AML-193 (cell line): ENCODE measurements at places on chromosomes 16 and 17.

DNA sequence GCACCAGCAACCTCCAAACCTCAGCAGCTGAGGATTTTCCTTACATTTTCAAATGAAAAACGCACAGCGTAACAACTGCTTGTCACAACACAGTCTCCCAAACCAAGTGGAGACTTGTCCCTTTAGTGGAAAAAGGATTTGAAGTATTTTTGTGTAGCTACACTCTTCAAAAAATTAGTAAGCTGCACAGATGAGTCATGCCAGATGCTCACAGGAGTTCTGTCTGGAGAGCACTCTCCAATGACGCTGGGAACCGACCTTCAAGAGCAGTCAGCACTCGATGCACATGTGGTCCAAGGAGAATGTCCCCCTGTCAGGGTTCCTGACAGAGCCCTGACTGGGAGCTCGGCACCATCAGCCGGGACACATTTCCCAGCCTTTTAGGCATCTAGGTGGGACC lies 39.8 kb downstream of the MAP1LC3B start:
- no peak for DNase-seq

GRCh38 chr17:337022-337420 lies 15.6 kb downstream of the RPH3AL start:
- no peak for DNase-seq

GRCh38 chr16:59878999-59879398 lies 1144.9 kb upstream of the GOT2 start:
- DNase-seq: no peak

GRCh38 chr16:25107466-25107792 lies 4.1 kb upstream of the LCMT1 start:
- no peak for DNase-seq

GRCh38 chr17:28743243-28744103 lies at the start of gene TRAF4:
TRAF4 (plus strand) TSS chr17:28744011; CDS start chr17:28744113, 102 bp downstream.
- peak; percentile 80 for DNase-seq

DNA sequence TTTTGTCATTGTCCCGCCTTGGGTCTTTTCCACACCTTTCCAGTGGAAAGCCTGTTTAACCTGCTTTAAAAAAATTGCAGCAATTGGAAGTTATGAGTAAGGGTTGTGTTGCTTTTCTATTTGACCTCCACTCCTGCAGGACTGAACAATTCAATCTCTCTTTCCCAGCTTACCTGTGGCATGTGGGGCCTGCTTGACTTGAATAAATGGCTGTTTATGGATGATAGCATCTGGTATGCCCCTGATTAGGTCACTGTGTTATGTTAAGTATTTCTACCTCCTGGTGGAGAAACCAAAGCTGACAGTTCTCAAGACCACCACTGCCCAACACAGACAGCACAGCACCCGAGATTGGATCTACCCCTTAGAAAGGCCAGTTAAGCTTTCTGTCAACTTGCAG lies 64.8 kb upstream of the NOG start:
- no peak for DNase-seq

DNA sequence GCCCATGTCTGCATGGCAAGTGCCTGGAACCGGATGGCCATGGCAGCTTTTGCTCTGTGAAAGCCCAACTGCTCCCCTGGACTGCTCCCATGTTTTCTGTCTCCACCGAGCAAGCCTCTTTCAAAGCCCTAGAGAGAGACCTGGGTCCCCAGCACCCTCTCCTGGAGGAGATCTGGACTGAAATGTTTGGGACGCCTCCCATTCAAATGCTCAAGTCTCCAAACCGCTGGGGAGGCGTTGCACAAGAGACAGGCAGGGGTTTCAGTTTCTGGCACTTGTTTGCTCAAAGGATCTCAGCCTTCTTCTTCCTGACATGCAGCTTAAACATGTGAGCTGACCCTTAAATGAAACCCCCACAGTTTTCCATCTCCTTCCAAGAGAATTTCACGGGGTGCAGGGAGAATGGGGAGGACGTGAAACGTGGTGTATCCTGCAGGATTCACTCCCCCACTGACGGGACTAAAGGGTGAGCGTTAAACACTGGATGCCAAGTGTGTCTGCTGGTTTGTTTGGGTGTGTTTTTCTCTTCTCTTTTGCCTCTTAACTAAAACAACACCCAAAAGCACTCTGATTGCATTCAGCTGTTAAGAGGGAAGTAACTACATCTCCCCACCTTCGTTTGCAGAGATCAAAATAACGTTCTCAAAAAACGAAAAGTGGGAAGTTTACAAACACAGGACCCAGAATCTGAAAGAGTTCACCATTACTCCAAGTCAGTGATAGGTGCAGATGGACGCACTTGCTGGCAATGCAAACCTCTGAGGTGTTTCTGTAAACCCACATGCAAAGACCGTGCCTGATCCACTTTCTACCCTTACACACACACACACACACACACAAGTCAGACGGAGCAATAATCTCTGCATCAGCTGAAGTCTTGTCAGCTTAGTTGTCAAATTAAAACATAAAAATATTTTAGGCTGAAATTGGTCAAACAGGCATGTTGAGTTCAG lies 256.9 kb downstream of the C16orf95 start:
- no peak for DNase-seq

DNA sequence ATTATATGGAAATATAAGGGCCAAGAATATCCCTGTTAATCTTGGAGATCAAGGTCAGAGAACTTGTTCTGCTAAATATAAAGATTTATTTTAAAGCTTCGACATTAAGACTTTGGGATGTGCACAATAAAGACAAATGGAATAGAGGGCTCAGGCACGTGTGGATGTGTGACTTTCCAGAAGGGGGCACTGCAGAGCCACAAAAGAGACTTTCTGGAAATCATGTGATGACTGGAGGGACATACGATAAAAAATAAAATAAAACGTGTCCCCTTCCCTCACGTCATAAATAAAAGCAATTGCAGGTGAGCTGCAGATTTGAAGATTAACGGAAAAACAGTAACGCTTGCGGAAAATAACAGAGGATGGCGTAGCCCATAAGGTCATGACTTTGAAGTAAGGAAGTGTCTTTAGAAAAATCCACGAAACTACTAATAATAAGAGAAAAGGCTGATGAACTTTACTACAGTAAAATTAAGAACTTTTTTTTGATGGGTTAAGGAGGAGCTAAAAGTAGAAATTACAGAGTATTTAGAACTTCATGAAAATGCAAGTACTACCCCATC lies 9.4 kb upstream of the ENGASE start:
- peak; percentile 68 for DNase-seq

DNA sequence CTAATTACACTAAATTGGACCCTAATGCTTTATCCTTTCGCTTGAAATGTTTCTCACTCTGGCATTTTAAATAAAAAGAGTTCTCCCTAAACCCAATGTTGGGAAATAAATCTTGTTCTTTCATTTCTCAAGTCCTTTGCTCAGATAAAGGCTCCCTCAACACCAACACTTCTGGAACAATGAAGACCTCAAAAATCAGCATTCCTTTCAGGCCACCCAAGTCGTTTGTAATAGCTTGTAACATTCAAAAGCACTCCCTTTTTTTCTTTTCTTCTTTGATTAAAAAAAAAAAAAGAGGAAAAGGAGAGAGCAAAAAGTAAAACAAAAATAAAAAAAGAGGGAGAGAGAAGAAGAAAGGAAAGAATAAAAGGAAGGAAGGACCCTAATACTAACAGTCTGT lies 23.3 kb upstream of the FOXJ1 start:
- DNase-seq: no peak

- no peak for DNase-seq
Observed at GRCh38 chr17:64209356-64209941, 53.6 kb downstream of the TEX2 start.

DNA sequence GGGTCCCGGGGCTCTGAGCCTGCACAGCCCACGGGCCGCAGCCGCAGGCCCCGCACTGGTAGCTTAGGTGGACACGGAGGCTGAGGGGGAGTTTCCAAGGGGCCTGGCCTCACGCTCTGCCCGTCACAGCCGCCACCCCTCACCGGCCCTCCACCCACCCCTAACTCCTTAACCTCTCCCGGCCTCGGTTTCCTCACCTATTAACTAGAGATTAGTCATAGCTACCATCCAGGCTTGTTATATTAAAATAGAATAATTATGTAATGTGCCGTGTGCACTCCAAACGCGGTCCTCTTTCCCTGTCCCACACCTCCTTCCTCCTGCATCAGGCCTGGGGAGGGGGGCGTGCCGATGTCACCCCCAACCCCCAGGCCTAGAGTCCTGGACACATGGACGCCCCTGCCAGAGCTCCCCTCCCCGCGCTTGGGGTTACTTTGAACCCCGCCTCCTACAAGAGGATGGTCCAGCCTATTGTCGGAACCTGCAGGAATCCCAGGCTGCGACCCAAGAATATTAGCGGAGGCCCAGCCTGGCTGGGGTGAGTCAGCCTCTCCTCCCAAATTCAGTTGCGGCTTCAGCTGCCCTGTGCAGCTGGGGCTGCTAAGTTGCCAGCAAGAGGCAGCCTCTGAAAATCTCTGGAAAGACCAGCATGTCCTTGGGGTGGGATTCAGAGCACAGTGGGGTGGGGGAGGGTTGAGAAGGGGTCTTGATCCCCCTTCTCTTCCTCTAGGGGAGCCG lies 17.3 kb downstream of the SOCS3 start:
- DNase-seq: no peak

DNA sequence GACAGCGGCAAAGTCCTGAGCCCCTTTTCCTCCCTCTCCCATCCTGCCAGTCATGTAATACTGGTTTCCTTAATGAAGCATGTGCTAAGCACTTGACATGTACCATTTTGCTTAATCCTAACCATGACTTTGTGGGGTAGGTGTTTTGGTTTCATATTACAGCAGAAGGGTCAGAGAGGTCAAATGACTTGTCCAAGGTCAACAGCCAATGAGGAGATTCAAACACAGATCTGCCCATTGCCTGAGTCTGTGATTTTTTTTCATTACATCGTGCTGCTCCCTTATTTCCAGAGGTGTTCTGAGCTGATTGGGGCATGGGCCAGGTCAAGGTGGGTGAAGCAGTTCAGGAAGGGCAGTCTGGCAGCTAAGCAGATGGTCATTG lies 17.6 kb upstream of the PHF12 start:
- DNase-seq: no peak

DNA sequence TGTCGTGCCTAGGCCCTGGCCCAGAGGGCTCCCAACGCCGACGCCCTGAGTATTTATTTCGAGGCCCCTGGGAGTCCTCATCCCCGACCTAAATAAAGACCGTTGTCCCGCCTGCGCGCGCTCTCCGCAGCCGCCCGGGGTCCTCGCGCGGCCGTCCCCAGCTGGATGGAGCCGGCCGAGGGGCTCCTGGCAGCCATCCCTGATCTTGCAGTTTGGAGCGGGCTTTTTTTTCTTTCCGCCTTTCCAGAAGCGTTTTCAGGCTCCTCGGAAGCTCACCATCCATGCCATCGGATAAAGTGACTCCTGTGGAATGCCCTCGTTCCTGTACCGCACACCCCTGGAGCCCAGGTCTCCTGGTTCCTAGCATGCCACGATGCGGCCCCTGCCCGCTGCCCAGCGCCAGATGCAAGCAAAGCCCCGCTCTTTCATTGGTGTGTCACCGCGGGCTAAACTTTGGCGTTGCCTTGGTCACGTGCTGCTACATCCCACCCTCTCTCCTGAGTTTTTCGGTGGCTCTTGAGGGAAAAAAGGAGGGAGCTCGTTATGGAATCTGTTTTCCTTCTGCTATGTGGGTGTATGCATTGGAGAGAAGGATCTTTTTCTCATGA lies 716 bp downstream of the TMEM94 start:
- DNase-seq: no peak

- no peak for DNase-seq
Observed at GRCh38 chr16:1645914-1646525, 32.1 kb upstream of the JPT2 start.

GRCh38 chr17:82780971-82781893 lies 29.4 kb downstream of the TBCD start:
- no peak for DNase-seq

DNA sequence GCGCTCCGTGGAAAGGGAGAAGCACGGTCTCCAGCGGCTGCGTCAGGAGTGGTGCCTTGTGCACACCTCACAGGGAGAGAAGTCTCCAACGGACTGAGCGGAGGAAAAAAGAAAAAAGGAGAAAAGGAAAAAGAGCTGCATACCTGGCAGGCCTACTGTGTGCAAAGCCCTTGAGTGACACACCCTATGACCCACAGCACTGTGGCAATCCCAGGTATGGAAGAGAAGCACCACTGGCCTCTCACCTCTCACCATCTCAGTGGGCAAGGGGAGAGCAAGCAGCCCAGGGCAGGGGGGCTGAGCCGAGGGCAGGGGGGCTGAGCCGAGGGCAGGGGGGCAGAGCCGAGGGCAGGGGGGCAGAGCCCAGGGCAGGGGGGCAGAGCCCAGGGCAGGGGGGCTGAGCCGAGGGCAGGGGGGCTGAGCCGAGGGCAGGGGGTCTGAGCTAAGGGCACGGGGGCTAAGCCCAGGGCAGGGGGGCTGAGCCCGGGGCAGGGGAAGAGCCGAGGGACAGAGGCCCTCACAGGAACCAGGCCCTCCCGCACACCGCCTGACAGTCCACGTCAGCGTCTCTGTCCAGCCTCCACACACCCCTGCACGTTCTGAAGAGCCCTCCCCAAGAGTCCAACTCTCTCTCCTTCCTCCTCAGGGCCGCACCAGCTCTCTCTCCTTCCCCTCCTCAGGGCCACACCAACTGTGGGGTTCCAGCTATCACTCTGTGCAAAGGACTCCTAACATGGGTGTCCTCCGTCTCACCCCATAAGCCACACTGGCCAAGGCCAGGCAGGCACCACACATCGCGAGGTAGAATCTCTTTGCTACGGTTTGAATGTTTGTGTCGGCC lies 105.8 kb downstream of the ZNF778 start:
- no peak for DNase-seq
